ENCODE measurements at places on chromosomes 3 and 15.

DNA sequence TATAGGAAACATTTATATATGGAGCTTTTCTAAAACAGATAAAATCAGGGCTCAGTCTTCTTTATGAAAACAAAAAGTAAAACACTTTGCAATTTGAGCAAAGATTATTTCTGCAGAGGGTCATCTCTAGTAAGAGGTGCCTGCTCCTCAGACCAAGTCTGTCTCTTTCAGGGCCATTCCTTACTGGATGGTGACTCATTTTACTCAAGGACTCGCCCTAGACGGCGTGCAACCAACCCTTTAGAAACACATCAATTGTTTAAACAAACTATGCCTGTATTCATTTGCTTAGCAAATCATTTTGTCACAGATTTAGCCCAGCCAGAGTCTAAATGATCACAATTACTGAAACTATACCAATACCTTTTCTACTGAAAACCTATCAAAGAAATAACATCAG lies 242.8 kb upstream of the ICE2 start:
- DNase-seq, result no peak

GRCh38 chr3:194271460-194272035 lies 79.6 kb downstream of the CPN2 start:
- DNase-seq, result no peak

GRCh38 chr3:59996056-59996455 lies 946.2 kb upstream of the CFAP20DC start:
- DNase-seq, result no peak

GRCh38 chr3:146247911-146248310 lies 3.0 kb downstream of the PLSCR4 start:
- DNase-seq, result no peak

GRCh38 chr3:52227766-52228165 lies 2.3 kb upstream of the TLR9 start:
- DNase-seq, result no peak

- DNase-seq, result no peak
Measured at GRCh38 chr3:129182390-129183185, 1.1 kb downstream of the CNBP start.

GRCh38 chr3:15578289-15578867 lies 23.0 kb downstream of the HACL1 start:
- DNase-seq, result no peak

- DNase-seq, result no peak
Measured at GRCh38 chr15:59904450-59905135, 99.5 kb upstream of the FOXB1 start.

GRCh38 chr3:185737740-185738680 lies 86.8 kb downstream of the IGF2BP2 start:
- DNase-seq, result no peak

GRCh38 chr3:172680684-172681083 lies 30.2 kb downstream of the NCEH1 start:
- no peak for DNase-seq

GRCh38 chr15:40872791-40873693 lies 992 bp downstream of the RHOV start:
- no peak for DNase-seq

DNA sequence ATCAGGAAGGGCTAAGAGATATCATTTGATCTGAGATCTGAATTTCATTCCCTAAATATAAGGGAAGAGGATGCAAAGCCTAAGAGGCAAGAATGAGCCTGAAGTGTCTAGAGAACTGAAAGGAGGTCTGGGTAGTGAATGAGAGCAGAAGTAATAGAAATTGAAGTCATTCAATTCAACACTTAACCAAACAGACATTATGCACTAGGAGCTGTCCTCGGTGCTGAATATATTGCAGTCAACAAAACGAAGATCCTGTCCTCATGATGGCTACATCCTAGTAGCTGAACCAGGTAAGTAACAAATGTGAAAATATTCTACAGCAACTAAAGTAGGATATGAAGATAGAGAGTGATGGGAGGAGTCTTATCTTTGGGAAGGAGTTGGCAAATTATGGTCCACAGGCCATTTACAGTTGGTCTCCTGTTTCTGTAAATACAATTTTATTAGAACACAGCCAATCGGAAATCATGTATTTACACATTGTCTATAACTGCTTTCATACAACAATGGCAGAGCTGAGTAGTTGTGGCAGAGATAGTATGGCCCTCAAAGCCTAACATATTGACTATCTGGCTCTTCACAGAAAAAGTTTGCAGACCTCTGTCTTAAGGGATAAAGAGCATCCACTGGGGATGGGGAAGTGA lies 192.9 kb upstream of the CADPS start:
- no peak for DNase-seq

DNA sequence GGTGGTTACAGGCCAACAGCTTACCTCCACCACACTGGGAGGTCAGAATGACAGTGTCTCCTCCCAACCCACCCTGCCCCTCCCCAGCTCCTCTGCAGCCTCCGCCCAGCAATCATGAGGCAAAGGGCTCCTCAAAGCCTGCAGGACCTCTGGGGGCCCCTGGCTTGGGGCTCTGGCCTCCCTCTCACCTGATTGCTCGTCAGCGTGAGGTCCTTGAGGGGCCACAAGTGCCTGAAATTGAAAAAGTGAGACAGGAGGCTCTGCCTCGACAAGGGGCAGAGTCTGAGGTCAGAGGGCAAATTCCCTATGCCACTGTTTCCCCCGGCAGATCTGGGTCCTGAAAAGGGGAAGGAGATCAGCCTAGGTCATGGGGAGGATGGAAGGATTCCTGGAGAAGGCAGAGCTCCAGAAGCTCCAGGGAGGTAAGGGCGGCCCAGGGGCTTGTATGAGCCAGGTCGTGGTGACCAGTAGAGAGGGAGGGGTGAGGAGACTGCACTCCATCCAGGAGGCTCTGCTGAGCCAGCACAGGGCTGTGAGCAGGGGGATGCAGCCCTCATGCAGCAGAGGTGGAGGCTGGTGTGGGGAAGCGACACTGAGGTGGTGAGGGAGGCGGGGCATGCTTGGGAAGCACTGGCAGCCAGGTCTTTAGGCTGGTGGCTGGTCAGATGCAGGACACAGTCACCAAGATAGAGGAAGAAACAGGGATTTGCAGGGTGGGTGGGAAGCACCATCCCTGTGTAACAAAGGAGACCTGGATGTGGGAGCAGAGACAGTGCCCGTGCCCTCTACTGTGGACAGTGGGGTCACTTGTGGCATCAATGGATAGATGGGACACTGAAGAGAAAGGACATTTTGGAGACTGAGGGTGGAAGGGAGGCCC lies 20.1 kb downstream of the ALS2CL start:
- DNase-seq, result no peak
